ENCODE measurements at places on chromosomes 16 and 17.

DNA sequence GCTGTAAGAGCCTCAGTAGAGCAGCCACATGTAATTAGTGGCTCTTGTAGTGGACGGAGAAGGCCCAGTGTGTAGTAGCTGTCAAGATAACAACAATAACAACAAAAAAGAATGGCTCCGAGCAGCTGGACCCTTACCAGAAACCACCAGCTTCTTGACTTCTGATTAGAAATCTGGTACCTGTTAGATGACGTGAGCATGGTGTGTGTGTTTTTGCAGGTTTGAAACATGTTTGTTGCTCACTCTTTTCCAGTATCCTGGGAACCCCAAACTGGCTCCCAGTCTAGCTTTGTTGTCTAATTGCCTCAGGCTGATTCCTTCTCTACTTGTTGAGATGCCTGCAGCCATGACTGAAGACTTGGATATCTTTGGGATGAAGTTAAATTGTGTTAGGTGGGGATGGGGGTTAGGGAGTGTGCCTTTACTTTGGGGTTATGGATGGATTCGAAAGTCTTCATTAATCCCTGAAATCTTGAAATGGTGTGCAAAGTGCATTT, 21.0 kb downstream of the IGF2BP1 start:
- DNase-seq = no peak

DNA sequence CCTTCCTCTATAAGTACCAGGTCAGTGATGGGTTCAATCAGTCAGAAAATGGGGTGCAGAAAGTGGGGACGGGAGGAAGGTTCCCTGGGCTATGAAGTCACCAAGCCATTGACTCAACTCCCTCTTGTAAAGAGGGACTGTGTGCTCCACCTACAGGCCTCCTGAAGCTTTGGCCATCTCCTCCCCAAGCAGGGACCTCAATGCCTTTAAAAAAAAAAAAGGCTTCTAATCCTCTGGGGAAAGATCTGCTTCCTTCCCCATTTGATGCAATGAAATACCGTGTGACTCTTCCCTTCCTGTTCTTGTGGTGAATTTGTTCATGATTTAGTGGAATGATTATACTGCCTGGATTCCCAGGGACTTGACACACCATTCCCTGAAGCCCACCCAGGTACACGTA, 30.8 kb downstream of the VWA3A start:
- no peak for DNase-seq

GRCh38 chr16:48558371-48558841, 51.6 kb downstream of the N4BP1 start:
- no peak for DNase-seq

DNA sequence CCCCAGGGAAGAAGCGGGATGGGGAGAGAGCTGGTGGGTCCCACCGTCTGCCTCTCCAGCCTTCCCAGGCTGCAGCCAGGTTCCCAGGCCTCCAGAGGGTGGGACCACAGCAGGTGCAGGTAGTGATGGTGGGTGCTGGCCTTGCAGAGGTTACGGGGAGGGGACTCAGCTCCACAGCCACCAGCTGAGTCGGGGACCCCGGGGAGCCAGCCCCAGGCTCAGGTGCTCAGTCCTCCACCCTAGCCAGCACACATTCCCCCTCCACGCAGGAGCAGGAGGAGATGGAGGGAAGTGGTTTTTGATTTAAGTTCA, 5.0 kb downstream of the TP53I13 start:
- DNase-seq = no peak

DNA sequence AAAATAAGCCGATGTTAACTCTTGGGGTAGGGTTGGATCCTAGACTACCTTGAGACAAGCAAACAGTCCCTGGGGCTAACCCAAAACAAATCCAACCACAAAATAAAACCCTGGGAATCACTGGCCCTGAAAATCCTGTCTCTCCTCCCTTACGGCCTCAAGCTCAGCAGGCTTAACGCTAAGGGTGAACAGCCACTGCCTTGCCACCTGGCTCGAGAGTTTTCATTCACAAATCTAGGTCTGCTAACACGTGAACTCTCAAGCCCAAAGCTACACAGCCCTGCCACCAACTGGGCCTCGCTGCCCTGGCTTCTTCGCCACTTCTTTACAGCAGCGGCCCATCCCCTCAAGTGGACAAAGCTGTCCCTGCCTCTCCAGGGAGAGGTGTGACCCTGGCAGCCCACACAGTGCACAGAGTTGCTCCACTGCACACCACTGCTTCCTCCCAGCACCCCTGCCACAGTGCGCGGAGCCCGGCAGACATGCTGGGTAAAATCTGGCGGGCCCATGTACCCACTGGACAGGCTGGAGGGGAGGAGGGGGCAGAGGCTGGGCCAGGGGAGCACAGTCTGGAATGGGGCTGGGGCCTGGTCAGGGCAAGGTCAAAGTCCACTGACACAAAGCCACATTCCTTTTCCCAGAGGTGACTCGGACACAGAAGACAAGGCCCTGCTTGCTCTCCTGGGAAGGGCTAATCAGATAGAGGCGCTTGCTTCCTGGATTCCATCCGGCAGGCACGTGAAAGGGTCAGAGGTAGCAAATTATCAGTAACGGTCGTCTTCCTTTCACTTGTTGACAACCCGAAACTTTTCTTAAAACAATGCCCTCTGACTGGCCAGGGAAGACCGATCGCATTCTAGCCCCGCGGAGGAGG, 996 bp downstream of the PCYT2 start:
- DNase-seq = no peak

GRCh38 chr16:22683730-22684573, 130.0 kb upstream of the HS3ST2 start:
- no peak for DNase-seq

GRCh38 chr17:37520174-37520573, 30.5 kb downstream of the DUSP14 start:
- DNase-seq = no peak
